Activated CD8-positive, alpha-beta memory T cell treated with anti-CD3 and anti-CD28 coated beads, Interleukin-2, amount 50 U/mL, for 48 hours (primary cell): ENCODE measurements at places on chromosomes 6 and 20.
A peak's percentile ranks its signal among the peaks of the same experiment; 100 is the strongest.

DNA sequence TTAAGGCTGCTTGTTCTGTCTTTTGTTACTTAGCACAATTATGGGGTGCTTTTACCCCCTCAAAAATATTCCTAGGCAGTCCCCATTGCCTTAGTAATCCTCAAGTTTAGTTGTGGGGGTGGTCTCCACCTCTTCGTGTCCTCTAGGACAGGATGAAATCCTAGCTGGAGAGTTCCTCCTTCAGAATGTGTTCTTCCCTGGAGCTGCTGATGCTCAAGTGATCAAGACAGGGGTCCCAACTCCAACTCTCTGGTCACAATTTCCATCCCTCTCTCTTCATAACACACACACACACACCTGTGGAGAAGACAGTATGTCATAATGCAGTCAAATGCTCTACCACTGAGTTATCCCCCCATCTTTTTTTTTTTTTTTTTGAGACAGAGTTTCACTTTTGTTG lies 280.7 kb downstream of the UST start:
- no peak for DNase-seq

DNA sequence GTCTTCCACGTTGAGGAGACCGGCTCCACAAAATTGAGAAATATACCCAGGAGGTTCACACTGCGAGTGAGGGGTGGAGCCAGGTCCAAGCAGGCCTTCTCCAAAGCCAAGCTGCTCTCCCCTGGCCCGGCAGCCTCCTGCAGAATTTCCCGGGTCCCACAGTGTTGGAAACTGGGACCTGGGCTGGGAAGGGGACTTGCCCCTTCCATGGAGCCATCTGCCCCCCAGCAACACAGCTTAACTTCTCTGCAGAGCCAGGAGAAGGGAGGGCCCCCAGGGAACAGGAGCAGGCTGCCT lies 35.4 kb downstream of the MDFI start:
- DNase-seq: no peak

DNA sequence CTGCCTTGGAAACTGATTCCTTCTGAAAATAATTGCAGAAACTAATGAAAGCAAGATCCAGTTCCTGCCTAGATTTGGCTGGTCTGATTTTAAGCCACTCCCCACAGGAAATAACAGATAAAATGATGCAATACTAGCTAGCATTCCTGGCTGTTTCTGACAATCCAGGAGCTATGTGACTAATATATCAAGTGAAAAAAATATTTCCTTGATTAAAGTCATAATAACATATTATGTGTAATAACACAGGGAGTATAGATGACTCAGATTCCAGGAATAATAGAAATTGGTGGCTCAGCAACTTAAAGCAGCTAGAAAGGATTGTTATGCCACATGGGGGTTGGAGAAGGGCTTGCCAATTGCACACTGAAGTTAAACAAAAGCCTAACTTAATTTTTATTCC lies 182.7 kb upstream of the SALL4 start:
- DNase-seq: no peak

GRCh38 chr6:8234321-8234720 lies 132.0 kb upstream of the EEF1E1 start:
- no peak for DNase-seq

GRCh38 chr6:18976966-18977365 lies 589.8 kb downstream of the RNF144B start:
- no peak for DNase-seq

DNA sequence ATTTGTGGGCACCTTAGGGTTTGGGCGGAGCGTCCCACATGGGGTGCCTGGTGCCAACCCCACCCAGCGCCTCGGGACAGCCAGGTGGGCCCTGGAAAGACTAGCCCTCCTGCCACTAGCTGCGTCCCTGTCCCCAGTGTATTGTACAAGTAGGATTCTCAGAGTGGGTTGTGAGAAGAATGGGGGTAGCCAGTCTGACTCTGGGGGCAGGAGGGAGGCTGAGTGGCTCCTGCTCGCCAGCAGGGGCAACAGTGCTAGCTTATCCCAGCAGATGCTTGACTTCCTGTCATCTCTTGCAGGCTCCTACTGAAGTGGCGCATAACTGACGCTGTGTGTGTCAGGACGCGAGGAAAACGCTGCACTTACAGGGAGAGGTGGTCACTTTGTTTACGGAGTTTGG lies 9.3 kb downstream of the PSMA7 start:
- no peak for DNase-seq

GRCh38 chr6:167056370-167056769 lies 57.2 kb downstream of the CEP43 start:
- no peak for DNase-seq

DNA sequence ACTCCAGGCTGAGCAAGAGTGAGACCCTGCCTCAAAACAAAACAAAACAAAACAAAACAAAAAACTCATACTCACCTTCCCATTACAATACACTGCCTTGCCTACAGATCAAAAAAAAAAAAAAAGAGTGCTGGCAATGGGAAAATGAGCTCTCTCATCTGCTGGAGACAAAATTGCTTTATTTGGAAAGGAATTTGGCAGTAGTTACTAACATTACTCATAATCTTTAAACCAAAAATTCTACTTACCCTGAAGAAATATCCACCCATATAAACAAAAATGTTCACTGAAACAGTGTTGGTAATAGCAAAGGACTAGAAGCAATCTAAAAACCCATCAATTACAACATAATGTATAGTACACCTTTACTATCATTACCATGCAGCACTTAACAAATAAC lies 120.4 kb downstream of the RNGTT start:
- no peak for DNase-seq

- DNase-seq: peak; percentile 90
Measured at GRCh38 chr6:39865011-39865888, 69.0 kb downstream of the MOCS1 start.

GRCh38 chr6:129646642-129647041 lies 63.3 kb downstream of the ARHGAP18 start:
- DNase-seq: no peak

DNA sequence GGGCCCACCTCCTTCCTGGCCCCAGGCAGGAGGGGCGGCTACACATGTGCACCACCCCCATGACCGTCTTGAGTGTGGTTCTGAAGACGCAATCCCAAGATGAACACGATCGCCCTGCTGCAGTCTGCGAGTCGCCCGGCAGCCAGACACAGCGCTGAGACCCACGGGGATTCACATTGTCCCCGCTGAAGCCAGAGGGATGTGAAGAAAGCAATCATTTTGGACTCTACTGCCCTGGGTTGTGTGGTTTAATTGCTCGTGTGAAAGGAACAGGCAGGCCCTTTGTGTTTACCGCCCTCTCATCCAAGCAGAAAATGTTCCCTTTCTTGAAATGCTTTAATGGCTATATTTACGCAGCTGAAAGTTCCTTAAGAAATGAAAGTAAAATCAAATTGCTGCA lies 279.5 kb downstream of the TAF4 start:
- DNase-seq: no peak
